ENCODE measurements at places on chromosomes 1 and 21.

DNA sequence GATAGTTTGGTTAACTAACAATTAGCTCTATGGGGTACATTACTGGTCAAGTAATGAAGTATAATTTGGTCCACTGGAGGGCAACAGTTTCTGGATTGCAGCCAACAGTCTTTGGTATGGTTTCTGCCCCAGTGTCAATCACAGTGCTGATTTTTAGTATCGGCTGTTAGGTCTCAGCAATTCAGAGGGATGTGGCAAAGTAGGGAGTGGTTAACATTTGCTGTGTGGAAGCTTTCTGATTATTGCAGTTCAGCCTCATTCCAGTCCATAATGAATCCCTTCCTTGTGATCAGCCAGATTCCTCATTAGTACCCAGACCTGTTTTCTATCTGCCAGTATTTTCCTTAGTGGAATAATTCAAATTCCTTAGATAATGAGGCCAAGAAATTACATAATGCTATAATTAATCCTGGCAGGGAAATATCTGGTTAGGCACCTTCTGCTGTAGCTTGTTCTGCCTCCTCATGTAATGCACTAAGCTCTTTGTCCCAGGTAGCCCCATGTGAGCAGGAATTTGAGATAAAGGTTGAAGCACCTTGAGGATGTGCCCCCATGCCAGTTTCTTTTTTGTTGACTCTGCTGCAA lies 14.0 kb downstream of the F3 start:
- DNase-seq = peak; percentile 24

DNA sequence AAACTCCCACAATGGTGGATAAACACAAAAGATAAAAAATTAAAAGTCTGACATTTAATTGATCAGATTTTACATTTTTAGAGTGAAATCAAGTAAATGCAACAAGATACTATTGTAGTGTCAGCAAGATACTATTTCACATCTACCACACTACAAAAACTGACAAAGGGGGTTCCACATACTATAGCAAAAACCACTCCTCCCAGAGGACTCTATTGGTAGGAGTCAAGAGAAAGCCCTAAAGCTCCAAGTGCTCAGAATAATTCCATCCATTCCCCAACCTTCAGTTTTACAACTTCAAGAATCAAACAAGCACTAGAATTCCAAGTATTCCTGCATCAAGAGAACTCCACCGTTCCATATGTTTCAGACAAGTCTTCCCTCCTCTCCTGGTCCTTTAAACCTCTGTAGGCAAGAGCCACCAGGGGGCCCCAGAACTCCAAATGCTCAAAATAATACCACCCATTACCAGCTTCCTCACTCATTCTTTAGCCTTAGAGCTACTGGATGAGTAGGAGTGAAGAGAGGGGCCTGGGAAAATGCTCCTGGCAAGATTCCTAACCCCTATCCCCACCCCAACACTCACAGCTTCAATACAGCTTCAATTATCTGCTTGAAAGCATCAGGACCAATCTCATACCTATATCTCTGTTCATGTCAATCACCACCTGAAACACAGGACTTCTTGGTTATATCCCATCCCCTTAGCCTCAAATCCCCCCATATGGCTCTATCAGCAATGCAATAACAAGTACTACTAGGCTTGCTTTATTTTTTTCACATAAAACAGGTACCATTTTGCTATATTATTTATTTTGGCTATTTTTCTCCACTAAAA lies 9.9 kb downstream of the TOR1AIP2 start:
- DNase-seq = peak; percentile 48

GRCh38 chr1:90486134-90486824 lies 230.8 kb downstream of the BARHL2 start:
- DNase-seq = no peak

- no peak for DNase-seq
Observed at GRCh38 chr1:164728719-164729118, 169.7 kb downstream of the PBX1 start.

- no peak for DNase-seq
Observed at GRCh38 chr1:44326024-44326701, 28.9 kb downstream of the ERI3 start.

- no peak for DNase-seq
Observed at GRCh38 chr21:42202321-42202720, 16.6 kb upstream of the ABCG1 start.

- peak; percentile 90 for DNase-seq
Observed at GRCh38 chr1:44707112-44707881, 23.7 kb downstream of the RNU5D-1 start.
